Stimulated activated CD8-positive, alpha-beta memory T cell treated with anti-CD3 and anti-CD28 coated beads, Interleukin-4, amount 100 ng/mL, for 24 hours (primary cell): ENCODE measurements at places on chromosomes 1 and 21.

DNA sequence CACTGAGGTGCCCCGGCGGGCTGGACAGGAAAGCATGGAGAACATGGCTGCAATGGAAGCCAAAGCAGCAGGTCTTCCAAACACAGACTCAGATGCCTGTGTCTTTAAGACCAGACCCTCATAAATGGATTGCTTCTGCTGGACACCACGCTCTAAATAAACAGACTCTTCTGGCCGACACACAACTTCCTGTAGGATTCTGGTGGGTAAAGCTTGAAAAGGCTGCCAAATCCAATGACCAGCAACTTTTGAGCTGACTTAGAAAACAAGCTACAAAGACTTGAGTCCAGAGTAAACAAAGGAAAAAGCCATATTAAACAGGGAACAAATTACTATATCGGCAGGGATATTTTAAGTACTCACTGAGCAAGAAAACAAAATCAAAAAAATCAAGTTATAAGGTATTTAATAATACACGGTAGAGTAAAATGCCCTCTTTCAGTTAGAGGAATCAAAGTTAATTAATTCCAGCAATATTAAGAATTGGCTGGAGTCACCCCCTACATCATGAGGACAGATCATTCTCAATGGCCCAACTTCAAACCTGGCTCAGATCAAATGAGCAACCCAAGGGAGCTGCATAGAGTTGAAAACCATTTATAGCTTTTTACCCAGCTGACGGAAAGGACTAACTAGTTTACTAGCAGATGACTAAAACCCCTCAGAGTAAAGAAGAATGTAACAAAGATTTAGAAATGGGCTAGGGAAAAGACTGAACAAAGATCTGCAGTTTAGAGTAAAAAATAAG lies 102.4 kb downstream of the TGFBR3 start:
- DNase-seq: no peak

DNA sequence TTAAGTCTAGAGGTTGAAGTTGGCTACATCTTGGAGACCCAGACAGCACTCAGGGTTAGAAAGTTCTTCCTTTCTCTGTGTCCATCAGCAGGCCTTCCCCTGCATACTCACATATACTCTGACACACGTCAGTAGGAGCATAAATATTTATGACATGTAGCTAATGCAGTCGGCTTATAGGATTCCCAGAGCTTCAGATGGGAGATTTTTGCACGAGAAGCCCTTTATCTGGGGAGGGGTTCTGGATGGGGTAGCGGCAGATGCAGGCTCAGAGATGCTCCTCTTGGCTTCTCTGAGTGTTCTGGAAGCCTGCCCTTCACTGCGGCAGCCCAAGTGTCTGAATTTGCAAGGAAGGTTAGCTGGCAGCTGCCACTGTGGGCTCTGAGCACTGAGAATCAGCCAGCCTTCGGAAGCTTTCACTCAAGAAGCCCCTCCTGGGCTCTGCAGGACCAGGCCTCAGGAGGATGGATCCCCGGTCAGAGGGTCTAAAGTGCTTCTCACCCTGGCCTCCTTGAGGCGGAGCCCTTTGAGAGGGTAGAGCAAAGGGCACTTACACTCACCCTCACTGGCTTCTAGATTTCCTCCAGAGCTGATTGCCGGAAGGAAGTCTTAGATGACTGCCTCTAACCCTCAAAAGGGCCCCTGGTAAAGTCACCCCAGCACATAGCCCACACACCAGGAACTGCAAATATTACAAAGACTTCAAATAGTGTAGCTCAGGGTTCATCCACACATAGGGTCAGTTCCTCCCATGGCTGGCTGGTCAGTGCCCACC lies 68.1 kb upstream of the NFASC start:
- no peak for DNase-seq

DNA sequence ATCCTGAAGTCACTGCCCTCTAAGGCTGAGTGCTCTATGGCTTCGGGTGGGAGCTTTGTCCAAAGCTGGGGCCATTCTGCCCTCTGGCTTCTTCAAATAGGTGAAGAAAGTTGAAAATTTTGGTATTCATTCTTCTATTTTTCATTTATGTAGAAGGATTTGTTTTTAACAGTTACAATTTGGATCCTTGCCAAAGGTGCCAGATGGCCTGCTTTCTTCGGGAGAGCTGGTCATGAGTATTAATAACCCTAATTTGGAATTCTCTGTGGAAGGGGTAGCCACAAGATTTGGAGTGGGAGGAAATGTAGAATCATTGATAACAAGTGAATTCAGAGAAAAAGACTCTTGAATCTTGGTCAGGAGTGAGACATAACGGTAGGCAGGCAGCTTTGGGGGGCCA lies 370.4 kb upstream of the ST6GALNAC5 start:
- no peak for DNase-seq

DNA sequence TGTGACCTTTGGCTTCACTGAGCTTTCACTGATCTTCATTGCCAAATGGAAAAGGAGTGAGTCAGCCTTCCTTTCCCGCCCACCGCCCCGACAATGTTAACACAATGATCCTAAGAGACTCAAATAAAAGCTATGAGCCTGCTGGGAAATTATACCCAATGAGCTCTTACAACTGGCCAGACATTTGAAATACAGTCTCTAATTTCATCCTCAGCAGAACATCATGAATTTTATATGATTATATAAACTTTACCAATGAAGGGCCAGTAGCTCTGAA lies 252.5 kb downstream of the SIPA1L2 start:
- DNase-seq: no peak

DNA sequence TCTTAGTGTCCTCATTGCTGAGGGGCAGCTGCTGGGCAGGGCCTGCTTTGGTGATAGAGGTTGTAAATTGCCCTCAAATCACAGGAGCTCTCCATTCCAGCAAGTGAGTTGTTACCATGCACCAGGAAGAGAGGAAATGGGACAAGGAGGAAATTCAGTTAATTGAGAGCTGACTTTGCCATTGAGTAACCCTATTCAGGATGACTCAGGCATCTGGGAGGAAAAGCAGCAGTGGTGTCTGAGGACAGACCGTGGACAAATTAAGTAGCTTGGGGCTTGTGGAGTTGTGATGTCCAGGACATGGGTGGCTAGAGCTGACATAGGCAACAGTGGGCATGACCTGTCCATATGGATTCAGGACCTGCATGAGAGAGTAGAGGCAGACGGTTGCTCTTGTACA lies 5.9 kb downstream of the ARHGEF10L start:
- DNase-seq: no peak

GRCh38 chr1:207873055-207873890 lies 37.7 kb downstream of the CD34 start:
- DNase-seq: no peak

DNA sequence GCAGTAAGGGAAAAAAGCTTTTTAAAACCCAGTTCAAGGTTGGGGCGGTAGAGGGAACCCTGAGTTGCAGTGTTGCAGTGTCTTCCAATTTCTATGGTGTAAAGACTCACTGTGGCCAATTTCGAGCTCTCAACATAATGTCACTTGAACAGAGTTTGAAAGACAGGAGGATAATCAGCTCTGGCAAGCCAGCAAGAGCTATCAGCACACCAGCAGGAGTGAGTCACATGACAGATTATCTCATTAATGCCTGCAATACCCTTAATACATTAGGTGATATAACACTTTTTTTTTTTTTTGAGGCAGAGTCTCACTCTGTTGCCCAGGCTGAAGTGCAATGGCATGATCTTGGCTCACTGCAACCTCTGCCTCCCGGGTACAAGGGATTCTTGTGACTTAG lies 22.8 kb downstream of the SLC9C2 start:
- DNase-seq: no peak

DNA sequence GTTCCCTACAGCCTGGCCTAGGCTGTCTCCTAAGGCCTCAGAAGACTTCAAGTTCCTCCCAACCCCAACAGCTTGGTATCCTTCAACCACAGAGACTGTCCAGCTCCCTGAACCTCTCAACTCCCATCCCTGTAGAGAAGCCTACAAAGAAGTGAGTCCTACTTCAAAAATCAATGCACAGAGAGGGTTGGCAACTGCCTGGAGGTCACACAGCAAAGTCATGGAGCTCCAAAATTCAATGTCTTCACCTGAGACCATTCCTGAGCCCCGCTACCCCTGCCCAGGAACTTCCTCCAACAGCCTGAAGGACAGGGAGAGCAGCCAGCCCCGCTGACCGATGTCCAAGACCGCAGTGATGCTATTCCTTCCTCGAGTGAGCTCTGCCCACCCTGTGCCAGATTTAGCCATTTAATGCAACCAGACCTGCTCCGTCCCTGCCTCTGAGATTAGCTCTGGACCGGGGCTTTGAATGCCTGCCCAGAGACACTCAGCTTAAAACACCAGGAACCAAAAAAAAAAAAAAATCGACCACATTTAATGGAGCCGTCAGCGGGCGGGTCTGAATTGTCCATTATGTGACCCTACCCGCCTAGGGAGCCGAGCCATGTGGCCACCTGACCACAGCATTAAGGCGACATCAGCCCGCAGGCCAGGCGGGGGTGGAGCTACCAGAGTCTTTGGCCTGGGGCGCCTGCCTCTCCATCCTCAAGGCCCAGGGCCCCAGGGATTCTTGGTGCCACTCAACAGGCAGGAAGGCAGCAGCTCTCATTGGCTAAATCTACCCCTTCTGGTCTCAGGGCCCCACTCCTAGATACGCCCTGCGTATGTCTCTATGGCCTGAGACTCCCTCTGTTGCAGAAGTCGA lies 148.6 kb downstream of the SYF2 start:
- no peak for DNase-seq

GRCh38 chr1:214364786-214365295 lies 83.9 kb downstream of the SMYD2 start:
- DNase-seq: no peak

GRCh38 chr1:62991152-62991551 lies 207.2 kb downstream of the ATG4C start:
- DNase-seq: no peak

- no peak for DNase-seq
These were observed 40.3 kb downstream of the GPR88 start for GRCh38 chr1:100578201-100578600.

DNA sequence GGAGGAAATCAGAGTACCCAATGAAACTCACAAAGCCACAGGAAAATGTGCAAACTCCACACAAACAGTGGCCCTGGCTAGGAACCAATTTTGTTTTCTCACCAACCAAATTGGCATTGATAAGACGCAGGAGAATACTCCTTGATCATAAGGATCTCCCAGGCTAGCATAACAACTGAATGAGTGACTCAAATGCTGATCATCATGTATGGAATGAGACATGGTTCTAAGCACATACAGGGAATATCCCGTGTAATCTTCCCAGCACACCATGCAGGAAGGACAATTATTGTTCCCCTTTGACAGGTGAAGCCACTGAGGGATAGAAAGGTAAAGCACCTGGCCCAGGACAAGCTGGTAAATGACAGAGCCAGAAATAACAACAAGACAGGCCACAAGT lies 180.0 kb upstream of the DUSP10 start:
- no peak for DNase-seq

DNA sequence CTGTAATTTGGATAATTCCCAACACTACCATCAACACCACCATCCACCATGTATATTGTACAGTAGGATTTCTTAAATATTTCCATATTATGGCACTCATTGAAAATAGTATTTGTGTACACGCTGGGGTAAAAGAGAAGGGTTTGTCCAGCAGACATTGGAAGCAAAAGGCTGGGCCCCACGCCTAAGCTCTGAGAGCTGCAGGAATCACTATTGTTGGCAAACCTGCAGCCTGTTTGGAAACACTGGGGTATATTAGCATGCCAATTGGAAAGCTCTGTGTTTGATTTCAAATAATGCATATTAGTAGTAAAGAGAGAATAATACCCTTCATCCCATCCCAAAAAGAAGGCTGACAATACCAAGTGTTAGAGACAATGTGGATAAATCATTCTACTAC lies 81.5 kb upstream of the DPYD start:
- DNase-seq: no peak

GRCh38 chr1:159247266-159247665 lies 42.6 kb downstream of the ACKR1 start:
- DNase-seq: no peak

DNA sequence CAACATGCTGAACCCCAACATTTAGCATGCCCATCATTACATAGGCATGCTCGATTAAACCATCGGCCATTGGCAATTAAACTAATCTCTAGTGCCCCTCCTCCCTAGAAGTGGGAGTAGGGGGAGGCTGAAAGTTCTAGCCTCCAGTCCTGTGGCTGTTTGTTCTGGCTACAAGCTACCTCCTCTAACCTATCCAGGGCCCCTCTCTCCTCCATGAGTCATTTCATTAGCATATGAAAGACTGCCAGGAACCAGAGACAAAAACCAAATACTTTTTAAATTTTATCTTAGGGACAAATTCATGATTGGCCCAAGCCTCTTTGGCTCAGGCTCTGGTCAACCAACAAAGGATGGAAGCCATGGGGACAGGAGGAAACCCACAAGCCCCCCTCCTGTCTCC lies 231.1 kb downstream of the CACNA1E start:
- no peak for DNase-seq

- no peak for DNase-seq
These were observed 909.8 kb downstream of the BRINP3 start for GRCh38 chr1:189567890-189568289.

DNA sequence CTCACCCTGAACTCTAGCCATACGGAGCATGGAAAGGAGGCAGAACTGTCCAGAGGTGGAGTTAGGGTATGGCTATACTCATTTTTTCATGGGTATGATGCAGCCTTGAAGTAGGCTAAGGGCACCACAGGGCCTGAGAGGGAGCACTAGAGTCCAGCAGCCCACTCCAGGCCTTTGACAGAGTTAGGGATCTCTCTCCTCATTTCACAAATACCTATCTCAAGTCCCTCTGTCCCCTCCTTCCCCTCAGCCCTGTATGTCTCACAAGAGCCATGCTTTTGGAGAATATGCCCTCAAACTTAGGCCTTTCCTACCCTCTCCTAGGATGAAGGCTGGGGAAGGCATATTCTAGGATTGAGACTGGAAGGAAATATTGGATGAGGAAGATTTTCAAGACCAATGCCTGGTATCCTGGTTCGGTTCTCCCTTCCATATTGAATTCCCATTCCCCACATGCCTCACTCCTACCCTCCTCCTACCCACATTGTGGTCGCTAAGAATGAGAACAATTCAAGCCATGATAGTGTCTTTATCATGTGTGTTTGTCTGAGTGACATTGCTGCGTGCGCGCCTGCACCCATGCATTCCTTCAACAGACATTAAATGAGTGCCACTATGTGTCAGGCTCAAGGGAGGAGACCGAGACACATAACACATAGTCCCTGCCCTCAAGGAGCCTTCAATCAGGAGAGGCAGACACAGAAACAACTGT lies 2.6 kb upstream of the NECTIN4 start:
- DNase-seq: no peak

DNA sequence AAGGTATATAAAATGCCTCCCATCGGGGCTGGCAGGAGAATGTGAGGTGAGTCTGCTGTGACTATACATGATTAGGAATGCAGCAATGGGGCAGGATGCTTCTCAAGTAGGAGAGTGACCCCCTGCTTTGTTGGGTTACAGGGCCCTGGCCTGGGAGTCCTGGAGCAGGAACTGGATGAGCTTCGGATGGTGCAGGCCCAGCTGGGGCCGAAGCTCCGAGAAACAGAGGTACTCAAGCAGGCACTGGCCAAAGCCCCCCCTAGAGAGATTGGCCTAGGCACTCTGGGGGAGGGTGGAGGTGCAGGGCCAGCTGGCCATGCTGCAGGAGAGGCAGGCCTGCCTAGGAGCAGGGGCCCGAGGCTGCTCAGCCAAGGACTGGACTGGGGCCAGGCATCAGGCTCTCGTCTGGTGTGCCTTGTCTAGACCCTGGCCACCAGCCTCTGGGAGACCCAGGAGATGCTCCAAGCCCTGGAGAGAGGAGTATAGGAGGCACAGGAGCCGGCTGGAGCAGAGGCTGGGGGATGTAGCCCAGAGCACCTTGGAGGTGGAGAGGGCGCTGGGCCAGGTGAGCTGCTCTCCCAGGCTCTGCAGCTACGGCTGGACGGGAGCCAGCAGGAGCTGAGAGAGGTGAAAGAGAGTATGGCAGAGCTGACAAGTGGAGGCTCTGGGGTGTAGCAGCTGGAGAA lies 32.8 kb upstream of the PKP1 start:
- no peak for DNase-seq
